Hypothalamus (tissue), 51 donors: ENCODE measurements at places on chromosomes 6 and 20.

DNA sequence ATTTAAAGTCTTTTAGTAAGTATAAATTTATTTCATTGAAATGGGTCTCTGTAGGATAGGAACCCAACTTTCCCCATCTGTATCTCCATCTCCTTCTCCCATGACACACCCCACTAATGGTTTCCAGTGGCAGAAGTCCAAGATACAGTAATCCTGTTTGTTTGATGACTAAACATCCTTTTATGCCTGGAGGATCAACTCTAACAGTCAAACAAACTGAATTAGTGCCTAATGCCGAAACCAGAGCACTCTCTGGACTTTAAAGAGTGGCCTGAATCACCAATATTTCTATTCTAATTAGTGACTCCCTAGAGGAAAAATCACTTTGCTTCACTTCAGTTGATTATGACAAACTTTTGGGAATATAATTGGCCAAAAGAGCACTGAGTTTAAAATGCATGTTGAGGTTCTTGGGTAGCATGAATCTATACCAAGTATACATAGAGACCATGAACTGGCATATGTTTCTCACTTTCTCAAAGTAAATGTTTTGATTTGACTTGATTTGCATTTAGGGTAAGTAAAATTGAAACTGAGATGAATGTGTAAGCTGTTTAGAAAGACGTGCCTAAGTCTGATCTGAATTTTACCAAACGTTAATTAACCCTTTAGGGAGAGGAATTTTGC lies 776.4 kb upstream of the NRSN1 start:
- no peak for DNase-seq

GRCh38 chr6:45813943-45814342 lies 201.7 kb downstream of the CLIC5 start:
- DNase-seq, result no peak

DNA sequence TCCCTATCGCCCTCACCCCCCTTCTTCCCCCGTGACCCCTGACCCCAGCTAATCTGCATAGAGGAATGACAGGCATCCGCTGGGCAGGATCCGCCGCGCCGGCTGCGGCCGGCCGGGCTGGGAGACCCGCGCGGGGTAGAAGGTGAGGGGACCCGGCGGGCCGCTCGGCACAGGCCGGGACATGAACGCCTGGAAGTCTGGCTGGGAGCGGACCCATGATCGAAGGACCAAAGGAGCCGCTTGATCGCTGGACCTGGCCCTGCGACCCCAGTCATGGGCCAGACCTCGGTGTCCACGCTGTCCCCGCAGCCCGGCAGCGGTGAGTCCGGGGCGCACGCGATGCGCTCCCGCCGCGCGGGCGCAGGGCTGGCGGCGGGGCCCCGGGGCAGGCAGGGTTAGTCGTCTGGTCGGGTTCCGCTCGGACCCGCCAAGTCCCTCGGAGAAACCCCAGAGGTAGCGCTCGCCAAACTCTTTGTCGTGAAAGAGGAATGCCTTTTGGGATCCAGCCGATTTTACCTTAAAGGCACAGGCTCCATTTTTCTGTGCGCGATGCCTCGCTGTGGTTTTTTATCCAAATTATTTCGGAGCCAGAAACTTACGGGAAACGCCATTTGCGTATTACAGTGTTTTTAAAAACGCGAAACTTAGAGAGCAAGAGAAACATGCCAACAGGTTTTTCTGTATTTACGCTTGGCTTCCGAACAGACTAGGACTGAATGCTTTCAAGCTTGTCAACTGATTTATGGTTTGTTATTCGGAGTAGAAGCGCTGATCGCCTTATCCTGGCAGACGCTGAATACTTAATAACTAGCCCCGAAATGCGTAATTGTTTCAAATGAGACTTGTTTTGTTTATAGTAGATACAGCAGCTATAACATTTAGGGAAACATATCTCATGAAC lies at the start of gene PHACTR2:
Gene PHACTR2 (plus strand): TSS at position 75 of the 901 bp plus-strand sequence. CDS start 199 bp downstream, at position 274.
- peak; percentile 31 for DNase-seq

DNA sequence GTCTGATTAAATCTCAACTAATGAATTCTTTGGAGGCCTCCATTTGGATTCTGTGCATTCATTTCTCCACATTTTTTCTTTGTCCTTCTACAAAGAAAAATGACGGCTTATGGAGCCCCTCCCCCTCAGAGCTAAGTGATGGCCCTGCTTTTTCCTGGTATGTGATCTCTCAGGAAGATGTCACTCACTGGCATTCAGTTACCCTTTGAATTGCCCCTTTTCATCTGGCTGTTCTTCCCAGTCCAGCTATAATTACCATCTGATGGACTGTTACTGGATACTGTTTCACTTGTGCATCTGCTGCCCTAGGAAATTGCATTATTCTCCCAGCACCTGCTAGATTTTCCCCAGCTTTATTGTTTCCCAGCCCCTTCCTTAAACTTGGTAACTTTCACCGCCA lies 151.9 kb downstream of the CFAP61 start:
- no peak for DNase-seq

- no peak for DNase-seq
Measured at GRCh38 chr20:6863355-6863754, 95.9 kb downstream of the BMP2 start.

DNA sequence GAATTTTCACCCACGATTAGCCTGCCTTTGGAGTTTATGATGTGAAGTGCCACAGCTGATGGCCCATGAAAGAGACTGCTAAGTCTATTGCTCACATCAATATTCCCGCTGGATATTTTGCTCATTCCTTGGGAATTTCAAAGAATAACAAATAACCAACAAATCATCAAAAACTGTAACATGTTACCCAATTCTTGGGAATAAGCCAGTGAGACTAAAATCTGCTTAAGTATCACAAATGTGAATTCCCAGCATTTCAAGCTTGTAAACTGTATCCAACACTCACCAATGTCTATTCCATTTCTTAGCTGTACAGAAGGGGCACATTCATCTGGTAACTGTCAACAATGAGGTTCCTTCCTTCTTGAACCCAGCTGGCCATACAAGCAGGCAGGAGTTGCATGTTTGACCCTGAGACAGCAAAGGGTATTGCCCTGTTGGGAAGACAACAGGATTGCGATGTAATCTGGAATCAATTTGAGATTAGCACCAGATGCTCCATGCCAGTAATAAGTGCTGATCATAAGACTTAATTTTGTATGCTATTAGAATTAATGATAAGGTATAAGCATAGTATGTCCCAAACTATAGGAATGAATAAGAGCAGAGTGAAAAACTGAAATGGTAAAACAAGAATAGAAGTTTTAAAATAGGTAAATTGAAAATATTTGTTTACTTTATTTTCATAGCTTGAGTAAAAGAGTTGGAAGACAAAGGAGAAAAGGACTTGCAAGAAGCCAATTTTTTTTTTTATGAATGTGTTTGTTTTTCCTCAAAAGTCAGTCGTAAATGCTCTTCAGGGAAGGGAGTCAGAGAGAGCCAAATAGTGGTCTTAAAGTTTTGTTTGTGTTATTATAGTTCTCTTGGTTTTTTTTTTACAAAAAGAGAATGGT lies 58.8 kb downstream of the RSPO3 start:
- no peak for DNase-seq

- no peak for DNase-seq
Measured at GRCh38 chr20:50668798-50669197, 22.5 kb downstream of the RIPOR3 start.

GRCh38 chr20:37518606-37519507 lies 2.2 kb upstream of the NNAT start:
- DNase-seq, result peak; percentile 26

DNA sequence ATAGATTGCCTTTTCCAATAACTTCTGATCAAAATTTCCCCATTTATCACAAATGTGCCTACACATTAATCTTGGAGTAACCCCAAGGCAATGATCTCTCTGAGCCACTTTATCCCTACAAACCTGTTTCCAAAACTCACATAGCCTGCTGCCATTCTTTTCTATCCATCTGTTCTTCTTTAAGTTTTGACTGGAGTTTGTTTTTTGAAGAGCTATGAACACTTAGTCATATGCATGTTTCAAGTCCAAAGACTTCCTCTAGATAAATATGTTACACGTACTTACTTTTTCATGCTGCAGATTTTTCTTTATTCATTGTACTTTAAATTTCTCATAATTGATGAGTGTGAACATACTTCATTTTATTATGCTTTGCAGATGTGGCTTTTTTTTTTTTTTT lies 488.9 kb upstream of the CITED2 start:
- DNase-seq, result no peak

- no peak for DNase-seq
Measured at GRCh38 chr6:77502981-77503380, 39.7 kb upstream of the HTR1B start.
